ENCODE measurements at places on chromosomes 7 and 10.

DNA sequence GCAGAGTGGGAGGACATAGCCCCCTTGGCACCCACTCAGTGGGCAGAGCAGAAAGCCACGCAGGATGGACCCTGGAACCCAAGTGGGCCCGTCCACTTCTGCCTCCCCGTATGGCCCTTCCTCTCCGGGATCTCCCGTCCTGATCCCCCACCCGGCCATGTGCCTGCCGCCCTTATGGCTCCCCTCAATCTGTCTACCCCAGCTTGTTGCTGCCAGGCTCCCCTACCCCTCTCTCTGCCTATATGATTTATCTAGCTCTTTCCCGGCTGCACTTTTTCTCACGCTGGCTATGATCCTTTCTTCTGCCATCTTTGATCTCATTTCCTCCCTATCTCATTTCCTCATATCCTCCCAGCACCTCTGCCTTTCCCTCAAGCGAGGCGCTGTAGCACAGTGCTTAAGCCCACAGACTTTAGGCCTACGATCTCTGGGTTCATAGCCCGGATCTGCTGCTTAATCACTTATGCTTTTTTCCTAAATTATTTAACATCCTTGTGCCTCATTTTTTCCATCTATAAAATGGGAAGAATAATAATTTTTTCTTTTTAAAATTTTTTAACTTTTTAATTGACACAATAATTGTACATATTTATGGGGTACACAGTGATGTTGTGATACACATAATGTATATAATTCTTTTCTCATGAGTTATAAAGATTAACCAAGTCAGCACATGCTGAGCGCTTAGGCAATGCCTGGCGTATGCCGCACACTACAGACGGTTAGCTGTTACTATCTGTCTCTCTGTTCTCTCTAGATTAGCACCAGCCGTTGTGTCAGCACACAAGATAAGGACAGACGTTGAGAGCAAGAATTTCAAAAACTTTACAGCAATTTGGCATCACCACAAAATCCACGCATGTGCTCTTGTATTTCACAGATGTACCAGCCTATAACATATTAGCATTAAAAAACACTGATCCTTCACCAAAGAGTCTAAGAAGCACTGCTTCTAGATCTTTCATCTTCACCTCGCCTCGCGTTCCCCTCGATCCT, 18.1 kb downstream of the KCNH2 start:
- no peak for DNase-seq

GRCh38 chr10:12382956-12383531, 33.7 kb downstream of the CAMK1D start:
- no peak for DNase-seq

GRCh38 chr7:70529914-70530585, 601.9 kb upstream of the GALNT17 start:
- no peak for DNase-seq

GRCh38 chr10:108597657-108598319, 1325.5 kb downstream of the XPNPEP1 start:
- no peak for DNase-seq

GRCh38 chr7:93142127-93142526, 6.1 kb downstream of the SAMD9L start:
- no peak for DNase-seq

DNA sequence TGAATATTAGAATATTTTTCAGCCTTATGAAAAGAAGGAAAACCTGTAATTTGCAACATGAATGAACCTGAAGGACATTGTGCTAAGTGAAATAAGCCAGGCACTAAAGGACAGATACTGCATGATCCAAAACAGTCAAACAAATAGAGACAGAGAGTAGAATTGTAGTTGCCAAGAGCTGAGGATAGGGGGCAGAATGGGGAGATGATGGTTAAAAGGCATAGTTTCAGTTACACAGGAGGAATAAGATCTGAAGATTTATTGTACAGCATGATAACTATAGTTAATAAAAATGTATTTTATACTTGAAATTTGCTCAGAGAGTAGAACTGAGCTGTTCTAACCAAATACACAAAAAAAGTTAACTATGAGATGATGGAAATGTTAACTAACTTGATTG, 149.0 kb upstream of the TMEM106B start:
- DNase-seq: no peak

DNA sequence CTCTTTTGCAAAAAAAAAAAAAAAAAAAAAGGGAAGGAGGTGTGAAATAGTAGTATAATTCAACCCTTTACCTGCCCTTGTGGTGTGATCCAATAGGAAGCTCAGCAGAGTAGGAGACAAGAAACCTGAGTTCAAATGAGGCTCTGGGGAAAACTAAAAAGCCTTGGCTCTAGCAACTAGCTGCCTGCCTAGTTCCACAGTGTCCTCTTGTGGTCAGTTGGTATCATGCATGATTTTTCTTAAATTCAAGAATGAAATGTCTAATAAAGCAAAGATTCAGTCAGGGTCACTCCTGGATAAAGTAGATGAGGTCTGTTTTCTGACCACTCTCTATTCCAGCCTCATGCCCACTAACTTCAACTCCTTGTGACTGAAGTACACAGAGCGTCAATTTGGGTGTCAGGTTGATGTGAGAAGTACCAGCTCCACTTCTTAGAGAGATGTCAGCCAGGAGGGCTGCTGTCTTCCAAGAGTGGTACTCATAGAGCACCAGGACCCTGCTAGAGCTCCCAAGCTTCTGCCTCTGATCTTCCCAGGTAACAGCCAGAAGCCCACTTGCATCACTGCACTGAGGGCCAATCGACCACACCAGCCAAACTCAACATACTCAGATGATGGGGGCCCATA, 10.5 kb downstream of the LSM5 start:
- no peak for DNase-seq

- no peak for DNase-seq
These were observed 135.4 kb upstream of the SEMA3D start for GRCh38 chr7:85322252-85322651.

GRCh38 chr10:124291001-124291701, 127.6 kb downstream of the OAT start:
- DNase-seq: no peak

All from activated T-helper 9 cell treated with anti-CD3 and anti-CD28 coated beads, Interleukin-2, amount 50 U/mL, for 16 hours (primary cell).